ENCODE measurements at places on chromosomes 13 and 19.

- no peak for DNase-seq
Measured at GRCh38 chr19:6664916-6665315, 5.0 kb downstream of the TNFSF14 start.

DNA sequence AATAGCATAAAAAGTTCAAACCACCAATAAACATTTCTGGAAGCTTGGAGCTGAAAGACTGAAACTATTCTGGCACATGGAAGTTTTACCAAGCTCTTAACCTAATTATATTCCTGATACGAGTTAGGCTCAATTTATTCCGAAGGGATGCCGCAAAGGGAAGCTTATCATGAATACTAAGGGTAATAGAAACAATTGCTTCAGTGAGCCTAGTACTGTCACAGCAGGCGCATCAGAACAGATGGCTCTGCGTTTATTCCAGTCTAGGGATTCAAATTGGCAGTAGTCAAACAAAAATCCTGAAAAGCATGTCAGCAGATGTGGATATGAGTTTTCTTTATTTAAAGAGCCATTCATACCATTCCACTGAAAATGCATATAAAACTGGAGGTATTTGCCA lies 779.5 kb downstream of the GPC5 start:
- DNase-seq = no peak

DNA sequence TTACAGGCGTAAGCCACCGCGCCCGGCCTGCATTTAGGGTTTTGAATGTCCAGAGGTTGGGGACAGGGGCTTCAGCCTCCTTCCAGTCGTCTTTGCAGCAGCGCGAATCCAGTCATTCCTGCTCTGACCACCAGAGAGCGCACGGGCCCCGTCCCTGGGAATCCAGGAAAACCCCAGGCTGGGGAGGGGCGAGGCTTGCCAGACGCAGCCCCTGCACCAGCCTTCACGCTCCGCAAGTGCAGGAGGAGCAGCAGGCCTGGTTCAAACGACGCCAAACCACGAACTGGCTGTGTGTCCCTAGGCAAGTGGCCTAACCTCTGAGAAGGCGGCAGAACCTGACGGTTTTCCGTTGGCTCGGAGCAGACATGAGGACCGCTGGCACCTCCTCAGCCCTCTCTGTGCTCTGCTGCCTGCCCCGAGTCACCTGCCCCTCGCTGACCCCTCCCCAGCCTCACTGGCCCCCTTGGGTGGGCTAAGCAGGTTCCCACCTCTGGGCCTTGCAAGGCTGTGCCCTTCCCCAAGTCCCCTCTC lies 2.0 kb upstream of the RNF126 start:
- DNase-seq = peak; percentile 70

DNA sequence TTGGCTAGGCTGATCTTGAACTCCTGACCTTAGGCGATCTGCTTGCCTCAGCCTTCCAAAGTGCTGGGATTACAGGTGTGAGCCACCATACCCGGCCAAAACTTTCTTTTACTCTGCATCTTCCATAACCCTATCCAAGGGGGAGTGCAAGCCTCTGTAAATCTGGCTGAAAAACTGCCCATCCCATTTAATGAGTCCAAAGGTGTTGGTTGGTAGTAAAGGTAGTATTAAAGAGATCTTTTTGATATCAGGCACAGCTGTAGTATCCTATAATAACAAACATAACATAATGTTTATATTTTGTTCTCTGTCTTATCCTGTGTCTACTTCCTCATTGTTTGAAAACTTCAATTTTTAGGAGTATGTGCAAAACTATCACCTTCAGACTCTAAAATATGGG lies 559.8 kb upstream of the ATXN8OS start:
- DNase-seq = no peak

DNA sequence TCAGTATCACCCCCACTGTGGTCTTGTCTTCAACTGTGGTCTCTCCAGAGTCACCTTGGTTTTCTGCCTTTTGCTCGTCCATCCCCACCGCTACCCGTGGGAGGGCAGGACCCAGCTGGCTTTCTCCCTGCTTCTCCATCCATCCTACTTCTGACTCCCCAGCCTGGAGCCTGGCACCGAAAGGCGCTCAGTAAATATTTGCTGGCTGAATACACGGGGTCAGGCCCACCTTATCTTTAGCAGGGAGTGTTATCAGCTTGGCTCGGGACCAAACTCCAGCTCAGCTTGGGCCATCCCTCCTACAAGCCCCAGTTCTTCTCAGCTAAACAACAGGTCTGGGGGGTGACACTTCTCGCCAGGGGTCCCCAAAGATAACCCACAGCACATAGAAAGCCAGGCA lies 62.0 kb upstream of the KLF2 start:
- DNase-seq = no peak

DNA sequence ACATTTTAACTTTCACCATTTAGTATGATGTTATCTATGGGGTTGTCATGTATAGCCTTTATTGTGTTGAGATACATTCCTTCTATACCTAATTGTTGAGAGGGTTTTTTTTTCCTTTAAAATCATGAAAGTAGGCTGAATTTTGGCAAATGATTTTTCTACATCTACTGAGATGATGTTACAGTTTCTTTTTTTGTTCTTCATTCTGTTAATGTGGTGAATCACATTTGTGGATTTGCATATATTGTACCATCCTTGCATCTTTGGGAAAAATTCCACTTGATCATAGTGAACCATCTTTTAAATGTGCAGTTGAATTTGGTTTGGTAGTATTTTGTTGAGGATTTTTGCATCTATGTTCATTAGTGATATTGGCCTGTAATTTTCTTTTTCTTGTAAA lies 29.2 kb downstream of the CCNA1 start:
- DNase-seq = no peak

DNA sequence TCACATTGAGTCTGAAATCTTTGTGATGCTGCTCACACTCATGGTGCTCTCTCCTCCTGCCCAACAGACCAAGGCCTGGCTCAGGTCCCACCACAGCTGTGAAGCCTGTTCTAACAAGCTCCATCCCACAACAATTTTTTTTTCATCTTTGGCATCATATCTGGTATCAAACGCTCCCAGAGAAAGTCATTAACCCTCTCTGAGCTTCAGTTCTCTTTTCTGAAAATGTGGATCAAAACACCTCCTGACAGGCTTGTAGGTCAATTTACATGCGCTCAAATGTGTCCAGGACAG lies 224.4 kb downstream of the LACC1 start:
- no peak for DNase-seq

- DNase-seq = no peak
Measured at GRCh38 chr19:49925486-49925885, 3.5 kb upstream of the ATF5 start.

- DNase-seq = no peak
Measured at GRCh38 chr13:79229761-79230160, 176.3 kb downstream of the RBM26 start.

DNA sequence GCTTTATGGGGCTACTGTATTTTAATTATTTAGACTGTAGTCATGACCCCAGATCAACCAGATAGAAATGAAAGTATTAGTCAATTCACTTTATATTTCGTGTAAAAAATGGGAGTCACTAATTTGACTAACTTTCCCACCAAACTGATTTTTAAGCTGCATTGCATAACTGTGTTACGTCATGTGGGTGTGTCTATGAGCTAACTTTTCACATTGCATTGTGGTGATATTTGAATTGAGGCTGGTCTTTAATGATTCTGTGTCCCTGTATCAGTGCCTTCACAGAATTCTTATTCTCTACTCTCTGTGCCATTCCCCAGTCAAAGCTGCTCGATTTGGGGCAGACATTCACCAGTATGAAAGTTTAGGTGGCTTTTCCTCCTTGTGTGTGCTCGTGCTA lies 172.7 kb upstream of the MAB21L1 start:
- DNase-seq = no peak

- no peak for DNase-seq
Measured at GRCh38 chr19:41123716-41124294, 9.6 kb downstream of the CYP2F1 start.

DNA sequence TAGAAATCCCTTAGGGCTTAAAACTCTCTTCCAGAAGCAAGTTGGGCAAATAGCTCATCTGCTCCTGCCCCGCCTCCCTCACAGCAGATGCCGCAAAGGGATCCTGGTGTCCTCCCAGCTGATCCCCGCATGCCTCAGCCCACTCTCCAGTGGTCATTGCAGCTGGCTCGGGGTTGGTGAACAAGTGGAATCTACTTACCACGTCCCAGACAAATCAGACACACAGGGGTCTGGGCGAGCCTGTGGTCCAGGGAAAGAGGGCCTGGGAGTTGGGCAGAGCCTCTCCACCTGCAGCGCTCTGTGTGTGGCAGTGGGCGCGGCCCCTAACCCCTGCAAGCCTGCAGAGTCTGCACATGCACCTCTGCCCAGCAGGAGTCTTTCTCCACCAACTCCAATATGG lies 10.8 kb upstream of the C19orf33 start:
- DNase-seq = no peak

- DNase-seq = no peak
Measured at GRCh38 chr19:5593343-5594255, 25.8 kb upstream of the TINCR start.

DNA sequence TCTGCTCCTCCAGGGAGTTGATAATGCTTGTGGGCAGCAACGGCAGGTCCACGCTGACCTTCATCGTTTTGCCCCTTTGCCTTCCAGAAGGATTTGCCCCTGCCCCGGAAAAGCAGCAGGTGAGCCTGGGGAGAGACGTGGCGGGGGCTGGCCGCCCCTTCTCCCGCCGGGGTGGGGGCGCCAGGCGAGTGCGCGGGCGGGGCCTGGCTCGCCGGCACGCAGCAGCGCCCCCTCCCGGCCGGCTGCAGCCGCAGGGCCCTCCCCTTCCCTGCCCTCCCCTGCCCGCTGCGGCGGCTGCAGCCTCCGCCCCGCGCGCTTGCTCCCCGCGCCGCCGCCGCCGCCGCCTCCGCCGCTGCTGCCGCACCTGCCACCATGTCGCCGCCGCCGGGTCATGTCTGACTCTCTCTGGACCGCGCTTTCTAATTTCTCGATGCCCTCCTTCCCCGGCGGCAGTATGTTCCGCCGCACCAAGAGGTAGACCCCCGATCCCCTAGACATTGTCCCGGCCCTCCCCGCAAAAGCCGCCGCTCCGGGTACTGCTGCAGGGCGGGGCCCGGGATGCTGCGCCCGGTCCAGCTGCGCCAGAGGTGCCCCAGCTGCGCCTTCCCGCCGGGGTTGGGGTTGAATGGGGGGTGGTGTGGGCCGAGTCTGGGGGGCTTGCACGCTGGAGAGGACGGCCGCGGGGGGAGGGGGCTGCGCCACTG lies at the start of gene MAST1:
Gene MAST1 (plus strand): TSS at position 334 of the 704 bp plus-strand sequence. CDS start 58 bp downstream, at position 392.
- no peak for DNase-seq

DNA sequence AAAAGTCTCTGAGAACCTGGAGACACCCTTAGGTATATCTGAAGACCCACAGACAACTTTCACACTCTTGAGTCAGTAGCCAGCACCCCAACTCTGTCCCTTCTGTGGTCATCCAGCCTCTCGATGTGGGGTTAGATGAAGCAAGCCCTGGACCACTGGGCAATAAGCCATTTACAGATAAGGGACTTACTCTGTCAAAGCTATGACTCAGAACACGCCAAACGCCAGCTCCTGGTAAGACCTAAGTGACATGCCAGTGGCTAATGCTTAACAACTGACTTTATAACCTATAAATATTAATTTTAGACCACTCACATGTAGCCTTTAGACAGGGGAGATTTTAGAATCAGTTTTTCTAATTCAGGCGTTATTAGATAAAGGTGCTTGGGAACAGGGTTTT lies 85.7 kb downstream of the SHISA2 start:
- DNase-seq = no peak

- DNase-seq = no peak
Measured at GRCh38 chr19:43362745-43363144, 9.3 kb downstream of the CD177 start.

DNA sequence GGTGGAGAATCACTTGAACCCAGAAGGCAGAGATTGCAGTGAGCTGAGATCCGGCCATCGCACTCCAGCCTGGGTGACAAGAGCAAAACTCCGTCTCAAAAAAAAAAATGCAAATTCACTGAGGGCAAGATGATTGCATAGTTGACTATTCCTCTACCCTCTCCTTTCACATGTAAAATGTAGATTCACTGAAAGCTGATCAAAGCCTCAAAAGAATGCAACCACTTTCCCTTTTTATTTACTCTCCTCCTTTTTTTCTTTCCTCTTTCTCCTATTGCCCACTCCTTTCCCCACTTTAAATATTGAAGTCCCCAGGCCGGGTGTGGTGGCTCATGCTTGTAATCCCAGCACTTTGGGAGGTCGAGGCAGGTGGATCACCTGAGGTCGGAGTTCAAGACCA lies 6.3 kb downstream of the TEX101 start:
- DNase-seq = no peak

DNA sequence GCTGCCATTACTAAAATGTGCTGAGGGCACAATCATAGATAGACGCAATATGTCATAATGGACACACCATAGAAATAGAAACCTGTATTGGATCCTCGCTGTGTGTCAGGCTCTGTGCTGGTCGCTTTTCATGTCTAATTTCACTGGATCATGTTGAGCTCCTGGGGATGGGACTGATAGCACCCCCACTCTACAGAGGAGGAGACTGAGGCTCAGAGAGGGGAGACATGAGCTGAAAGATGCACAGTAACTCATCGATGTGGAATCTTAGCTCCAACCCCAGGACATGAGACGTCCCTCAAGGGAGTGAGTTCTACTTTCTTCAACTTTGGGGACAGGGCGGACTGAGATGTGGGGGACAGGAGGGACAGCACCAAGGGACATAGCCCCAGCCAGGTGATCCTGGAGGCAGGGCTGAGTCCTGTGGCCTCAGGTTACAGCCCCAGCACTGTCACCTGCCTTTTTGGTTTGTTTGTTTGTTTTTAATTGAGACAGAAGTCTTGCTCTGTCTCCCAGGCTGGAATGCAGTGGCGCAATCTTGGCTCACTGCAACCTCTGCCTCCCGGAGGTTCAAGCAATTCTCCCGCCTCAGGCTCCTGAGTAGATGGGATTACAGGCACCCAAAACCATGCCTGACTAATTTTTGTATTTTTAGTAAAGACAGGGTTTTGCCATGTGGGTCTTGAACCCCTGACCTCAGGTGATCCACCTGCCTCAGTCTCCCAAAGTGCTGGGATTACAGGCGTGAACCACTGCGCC lies 6.6 kb upstream of the GIPC1 start:
- no peak for DNase-seq

DNA sequence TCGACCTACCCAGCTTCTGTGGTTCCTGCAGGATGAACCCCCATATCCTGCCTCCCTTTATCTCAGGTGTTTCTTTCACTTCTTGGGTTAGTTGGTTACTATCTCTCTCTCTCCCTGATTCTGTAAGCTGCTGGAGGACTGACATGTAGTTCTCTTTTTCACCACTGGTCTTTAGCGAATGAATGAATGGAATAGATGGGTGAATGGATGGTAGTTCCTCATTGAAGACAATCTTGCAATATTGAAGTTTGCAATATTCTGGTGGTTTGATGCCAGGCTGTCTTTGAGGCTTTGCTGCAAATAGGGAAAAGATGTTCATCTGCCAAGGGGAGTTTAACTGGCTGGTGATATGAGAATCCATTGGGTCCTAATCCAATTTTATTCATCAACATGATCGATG lies 120.2 kb downstream of the UBL3 start:
- no peak for DNase-seq

DNA sequence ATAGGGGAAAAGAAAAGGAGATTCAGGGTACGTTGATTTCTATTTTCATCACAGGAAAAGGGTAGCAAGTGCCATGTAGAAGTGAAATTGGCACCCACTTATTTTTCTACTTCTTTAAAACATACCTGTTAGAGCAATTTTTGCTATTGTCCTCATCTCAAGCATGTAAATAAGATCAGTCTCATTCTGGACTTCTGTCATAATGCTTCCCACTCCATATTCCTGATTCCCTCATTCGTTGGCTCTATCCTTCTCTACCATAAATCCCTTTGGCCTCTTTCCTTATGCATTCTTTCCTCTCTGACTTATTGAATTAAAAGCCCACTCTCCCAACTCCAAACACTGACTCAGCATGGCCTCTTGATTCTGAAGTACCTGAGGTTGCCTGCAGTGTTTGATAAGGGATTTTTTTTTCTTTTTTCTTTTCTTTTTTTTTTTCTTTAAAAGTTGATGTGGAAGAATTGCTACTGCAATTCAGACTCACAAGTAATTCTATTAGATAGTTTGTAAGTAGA lies 465.7 kb downstream of the SLITRK6 start:
- DNase-seq = no peak
